ENCODE measurements at places on chromosomes 3 and 15. TPM values are rescaled to one million over a fixed set of nuclear protein-coding genes. Genes with fewer than 3 reads are reported as not detected.

STAC gene
- 0.08 TPM for total RNA-seq

PTX3 gene
- total RNA-seq, result 417 TPM

ACTC1 gene
- total RNA-seq, result 0.52 TPM

CILP gene
- total RNA-seq, result under 0.01 TPM

Data from epithelial cell of alveolus of lung (primary cell).